ENCODE measurements at places on chromosomes 5 and 9. TPM values are rescaled to one million over a fixed set of nuclear protein-coding genes. Genes with fewer than 3 reads are reported as not detected.
A peak's percentile ranks its signal among the peaks of the same experiment; 100 is the strongest.

DNA sequence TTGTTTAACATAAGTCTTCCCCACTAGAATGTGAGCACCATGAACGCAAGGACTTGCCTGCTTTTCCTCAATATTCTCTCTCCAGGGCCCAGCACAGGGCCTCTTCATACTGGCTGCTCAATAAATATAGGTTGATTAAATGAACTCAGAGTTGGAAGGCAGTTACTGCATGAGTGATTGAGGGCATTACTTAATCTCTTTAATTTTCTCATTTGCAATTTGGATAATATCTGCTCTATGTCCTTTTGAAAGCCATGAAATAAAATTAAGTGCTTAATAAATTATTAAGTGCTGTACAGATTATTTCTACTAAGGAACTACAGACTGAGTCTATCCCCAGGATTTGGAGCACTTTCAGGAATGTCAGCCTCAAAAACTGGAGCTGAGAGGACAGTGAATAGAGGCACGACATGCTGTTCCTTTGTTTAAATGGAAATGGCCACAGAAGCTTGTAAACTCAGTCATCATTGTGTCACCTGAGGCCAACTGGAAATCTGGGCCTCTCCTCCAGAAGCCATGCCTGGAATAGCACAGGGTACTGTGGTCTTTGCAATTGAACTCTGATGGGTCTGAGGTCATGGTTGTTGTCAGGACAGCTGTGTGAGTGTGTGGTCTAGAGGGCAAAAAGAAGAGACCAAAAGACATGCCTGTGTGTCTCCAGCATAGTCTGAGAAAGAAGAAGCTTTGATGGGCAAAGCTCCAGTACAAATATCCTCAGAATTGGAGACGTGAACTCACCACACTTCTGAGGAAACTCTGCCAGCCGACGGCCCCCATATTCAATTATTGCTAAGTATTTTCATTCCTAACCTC is 86.1 kb downstream of the SH3TC2 start:
- no peak for DNase-seq

DNA sequence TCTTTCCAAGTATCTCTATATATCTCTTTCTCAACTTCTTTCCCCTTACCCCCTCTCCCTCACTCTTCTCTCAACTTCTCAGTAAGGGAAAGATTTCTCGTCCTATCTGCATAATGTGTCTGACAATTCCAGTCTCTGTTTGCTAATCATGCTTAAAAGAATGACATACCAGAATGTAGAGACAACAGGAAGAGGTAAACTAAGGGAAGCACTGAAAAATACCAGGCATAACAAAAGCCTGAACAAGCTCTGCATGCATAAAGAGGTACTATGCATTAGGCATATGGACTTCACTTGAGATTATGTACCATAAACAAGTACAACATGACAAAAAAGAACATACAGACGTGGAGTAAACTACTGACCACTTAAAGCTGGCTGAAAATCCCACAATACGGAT is 62.6 kb downstream of the SEMA5A start:
- no peak for DNase-seq

- no peak for DNase-seq
These were observed 32.4 kb upstream of the CAST start for GRCh38 chr5:96629774-96630173.

DNA sequence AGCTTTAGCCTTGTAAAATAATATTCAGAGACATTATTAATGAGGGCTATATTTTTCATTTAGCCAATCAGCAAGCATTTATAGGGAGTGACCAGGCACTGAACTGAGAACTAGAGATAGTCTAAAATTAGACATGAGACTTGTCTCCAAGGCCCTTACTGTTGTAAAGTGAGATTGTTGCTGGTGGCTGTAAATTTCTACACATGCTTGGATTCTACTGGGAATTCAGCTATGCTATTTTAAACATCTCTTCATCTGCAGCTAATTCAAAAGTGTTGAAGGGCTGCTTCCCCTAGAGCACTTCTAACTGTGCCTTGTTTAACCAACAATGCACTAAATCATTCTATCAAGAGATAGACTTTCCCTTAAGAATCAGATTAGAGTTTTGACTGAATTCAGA is 67.4 kb downstream of the CHSY3 start:
- DNase-seq: no peak

DNA sequence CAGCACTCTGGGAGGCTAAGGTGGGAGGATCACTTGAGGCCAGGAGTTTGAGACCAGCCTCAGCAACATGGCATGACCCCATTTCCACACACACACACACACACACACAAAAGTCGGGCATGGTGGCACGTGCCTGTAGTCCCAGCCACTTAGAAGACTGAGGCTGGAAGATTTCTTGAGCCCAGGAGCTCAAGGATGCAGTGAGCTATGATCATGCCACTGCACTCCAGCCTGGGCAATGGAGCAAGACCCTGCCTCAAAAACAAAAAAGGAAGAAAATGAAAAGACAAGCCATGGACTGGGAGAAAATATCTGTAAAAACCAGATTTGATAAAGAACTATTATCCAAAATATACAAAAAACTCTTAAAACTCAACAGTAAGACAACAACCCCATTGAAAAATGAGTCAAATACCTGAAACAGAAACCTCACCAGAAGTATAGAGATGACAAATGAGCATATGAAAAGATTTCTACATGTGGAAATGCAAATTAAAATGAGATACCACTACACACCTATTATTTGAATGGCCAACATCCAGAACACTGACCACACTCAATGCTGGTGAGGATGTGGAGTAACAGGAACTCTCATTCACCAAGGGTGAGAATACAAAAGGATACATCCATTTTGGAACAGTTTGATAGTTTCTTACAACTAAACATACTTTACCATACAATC is 24.7 kb downstream of the DNAJA1 start:
- no peak for DNase-seq

GRCh38 chr9:90022474-90022873 is 417.7 kb downstream of the GADD45G start:
- no peak for DNase-seq

Gene OGN
- 184 TPM for polyA plus RNA-seq

DNA sequence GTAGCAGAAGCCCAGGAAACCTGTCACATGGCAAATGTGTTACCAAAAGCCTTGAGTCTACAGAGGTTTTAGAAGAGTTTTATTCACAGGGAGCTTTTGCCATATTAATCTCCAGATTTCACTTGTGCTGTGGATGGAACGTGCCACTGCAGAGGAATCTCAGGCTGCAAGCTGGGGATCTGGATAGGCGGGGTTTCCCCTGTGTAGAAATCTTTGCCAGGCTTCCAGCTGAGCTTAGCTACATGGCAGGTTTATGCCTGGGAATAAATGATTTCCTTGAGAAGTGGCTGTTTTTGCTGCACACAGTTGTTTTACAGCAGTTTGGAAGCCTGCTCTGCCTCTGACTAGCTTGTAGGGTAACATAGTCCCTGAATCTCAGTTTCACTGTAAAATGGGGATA is 224.6 kb upstream of the PLPPR1 start:
- no peak for DNase-seq

Gene SLC25A2
- polyA plus RNA-seq: 0.04 TPM

Gene PCDHA10
- 1.1 TPM for polyA plus RNA-seq

- DNase-seq: peak; percentile 46
These were observed 650 bp downstream of the MYORG start for GRCh38 chr9:34375901-34376595.

Gene FBXL7
- 7.2 TPM for polyA plus RNA-seq

- no peak for DNase-seq
These were observed 84.1 kb downstream of the FEM1C start for GRCh38 chr5:115460472-115460871.

GRCh38 chr9:15101095-15101494 is 190.9 kb upstream of the FREM1 start:
- DNase-seq: no peak

DNA sequence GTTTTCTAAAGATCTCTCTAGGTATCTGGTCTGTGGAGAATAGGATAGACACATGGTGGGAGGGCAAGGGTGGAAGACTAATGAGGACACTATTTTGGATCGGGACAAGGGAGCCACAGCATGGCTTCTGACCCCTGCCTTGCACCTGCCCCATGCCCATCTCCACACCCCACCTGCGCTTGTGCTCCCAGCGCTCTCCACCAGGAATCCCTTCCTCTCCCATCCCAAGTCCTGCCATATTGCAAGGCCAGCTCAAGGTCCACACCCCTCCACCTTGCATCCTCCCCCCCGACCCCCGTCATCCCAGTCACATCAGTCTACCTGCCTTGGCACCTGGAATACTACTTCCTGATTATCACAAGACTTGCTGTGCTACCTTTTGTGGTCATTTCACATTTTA is 44.2 kb upstream of the RETREG1 start:
- DNase-seq: no peak

- no peak for DNase-seq
These were observed 45.8 kb downstream of the KIAA1958 start for GRCh38 chr9:112532427-112532826.

DNA sequence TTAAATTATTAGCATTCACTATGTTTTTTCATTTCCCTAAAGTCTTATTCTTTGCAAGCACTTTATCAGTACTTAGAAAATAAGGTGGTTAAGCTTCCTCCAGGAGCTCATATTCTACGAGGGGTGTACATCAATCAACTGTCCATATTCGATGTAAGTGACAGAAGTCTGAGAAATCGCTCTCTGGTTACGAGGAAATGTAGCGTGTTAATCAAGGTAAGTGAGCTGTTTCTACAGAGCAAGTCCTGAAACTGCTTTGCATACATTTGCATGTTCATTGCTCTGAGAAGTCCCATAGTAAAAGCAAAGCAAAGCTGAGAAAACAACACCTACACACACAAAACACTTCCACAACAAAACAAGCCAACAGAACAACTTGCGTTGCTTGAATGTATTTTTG is 893.9 kb upstream of the DMAC1 start:
- DNase-seq: no peak

- no peak for DNase-seq
These were observed 76.5 kb upstream of the GOLM1 start for GRCh38 chr9:86175743-86176456.

DNA sequence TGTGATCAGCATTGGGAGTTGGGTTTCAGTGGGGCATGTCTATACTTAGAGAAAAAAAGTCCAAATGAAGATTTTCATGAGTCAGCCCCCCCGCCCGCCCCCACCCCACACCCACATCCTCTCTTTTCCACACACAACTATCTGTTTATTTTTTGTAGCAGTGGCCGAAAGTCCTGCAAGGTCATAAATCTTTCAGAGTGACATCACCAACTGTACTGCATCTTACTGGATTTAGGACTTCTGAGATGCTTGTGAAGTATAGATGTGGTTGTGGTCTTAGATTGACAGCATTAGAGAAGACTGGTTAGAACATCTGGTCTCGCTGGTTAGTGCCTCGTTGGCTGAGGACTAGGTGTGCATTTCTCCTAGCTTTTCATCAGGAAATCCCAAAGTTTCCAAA is 7.3 kb upstream of the ROPN1L start:
- DNase-seq: no peak

Gene TTC16
- polyA plus RNA-seq: 0.03 TPM

GRCh38 chr5:34682926-34683623 is 26.9 kb downstream of the RAI14 start:
- no peak for DNase-seq

DNA sequence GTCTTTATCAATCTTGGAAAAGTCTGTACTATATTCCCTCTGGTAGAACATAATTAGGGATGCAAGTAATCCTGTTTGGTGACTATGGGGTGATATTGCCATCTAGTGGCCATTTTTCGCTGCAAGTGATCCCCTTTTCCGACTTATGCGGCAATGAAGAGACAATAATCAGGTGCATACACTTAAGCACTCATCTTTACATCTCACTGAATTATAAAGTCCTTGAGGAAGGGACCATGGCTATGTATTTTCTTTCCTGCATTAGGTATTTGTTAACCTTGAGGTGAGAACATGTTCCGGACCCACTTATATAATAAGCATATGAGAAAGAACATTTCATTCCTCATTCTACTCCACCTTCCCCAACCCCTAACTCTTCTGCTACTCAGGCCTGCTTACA is 19.6 kb upstream of the LIX1 start:
- DNase-seq: peak; percentile 73

- DNase-seq: peak; percentile 14
These were observed 185.0 kb upstream of the PRLR start for GRCh38 chr5:35415309-35415708.

- no peak for DNase-seq
These were observed 8.9 kb upstream of the STK32A start for GRCh38 chr5:147225938-147226337.

DNA sequence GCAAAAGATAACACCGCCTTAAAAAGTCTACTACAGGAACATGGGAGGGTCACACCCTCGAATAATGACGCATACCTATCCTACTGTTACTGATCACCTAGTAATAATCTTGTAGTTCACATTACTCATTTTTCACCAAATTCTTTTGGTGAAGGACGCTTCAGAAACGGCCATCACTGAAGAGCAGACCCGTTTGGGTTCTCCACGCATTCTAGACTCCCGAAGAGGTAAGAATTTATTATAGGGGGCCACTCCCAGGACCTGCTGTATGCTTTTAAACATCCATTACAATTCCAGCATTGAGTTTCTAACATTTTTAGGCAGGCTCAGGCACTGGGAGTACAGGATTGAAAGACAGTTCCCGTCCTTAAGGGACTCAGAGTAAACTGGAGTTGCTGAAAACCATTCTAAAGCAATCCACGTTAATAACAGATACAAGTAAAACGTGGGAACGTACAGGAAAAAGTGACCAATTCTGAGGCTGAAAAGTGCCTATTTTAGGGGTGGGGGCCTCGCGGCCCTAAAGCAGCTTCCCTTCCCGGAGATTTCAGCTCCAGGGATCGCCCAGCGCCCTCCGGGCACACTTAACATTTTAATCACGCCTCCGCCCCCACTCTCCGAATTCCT is at the start of gene FER:
Gene FER (plus strand): TSS at position 124 of the 627 bp plus-strand sequence. CDS start 50,286 bp downstream, outside the sequence.
- DNase-seq: peak; percentile 48

- DNase-seq: peak; percentile 52
These were observed 82.3 kb downstream of the NUDT12 start for GRCh38 chr5:103480246-103480645.

GRCh38 chr9:104895572-104895971 is 32.4 kb downstream of the ABCA1 start:
- no peak for DNase-seq

DNA sequence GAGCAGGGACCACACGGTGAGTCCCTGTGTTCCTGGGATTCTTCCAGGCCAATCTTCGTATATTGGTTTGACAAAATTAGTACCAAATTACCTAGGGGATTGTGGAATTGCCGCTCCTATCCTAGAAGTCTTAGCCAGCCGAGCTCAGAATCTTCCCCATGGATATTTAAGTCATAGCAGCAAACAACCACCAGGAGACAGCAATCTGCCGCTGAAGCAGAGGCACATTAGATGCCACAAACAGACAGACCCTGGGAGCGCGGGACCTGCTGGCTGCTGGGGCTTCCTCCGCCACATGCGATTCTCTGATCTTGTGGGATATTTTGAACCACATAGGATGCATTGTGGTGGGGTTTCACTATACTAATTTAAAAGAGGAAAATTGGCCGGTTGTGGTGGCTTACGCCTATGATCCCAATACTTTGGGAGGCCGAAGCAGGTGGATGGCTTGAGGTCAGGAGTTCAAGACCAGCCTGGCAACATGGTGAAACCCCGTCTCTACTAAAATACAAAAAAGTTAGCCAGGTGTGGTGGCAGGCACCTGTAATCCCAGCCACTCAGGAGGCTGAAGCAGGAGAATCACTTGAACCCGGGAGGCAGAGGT is 31.7 kb upstream of the ZBTB43 start:
- DNase-seq: no peak

Gene MUSK
- 1.1 TPM for polyA plus RNA-seq

- DNase-seq: no peak
These were observed 91.7 kb upstream of the KLF9 start for GRCh38 chr9:70506159-70506558.

Gene HACD4
- 4.8 TPM for polyA plus RNA-seq

All from large intestine (tissue), 12 donors.